ENCODE measurements at places on chromosomes 7 and 10. TPM values are rescaled to one million over a fixed set of nuclear protein-coding genes. Genes with fewer than 3 reads are reported as not detected.

Gene PAX4
- total RNA-seq: not detected

DNA sequence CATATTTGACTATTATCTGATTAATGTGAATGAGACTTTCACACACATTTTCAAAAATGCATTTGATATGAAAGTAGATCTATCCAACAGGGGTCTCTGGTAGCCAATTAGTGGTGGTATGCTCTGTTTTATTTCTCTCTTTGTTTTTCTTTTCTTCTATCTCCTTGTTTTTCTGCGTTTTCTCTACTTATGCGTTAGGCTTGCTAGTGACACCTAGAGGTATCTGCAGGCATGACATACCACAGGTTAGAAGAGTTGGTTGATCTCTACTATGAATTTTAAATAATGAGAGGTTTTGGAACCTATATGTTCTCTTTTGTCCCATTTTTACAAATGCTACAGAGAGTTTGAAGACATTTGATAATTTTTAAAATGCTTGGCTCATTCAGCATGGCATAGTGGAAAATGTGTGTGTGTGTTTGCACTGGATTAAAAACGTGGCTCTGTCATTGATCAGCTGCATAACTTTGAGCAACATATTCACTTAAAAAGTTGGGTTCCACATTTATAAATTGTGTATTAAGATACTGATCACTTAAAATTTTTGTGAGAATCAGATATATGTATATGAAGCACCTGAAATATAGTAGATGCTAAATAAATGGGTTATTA lies 28.1 kb upstream of the PLXDC2 start:
- H3K27me3 ChIP-seq: no peaks in the 10 kb centered on the region
- DNase-seq: no peak
- no peaks in the 10 kb centered on the region for H3K36me3 ChIP-seq
- H3K27ac ChIP-seq: no peak overlapping the region
- no peaks in the 10 kb centered on the region for H3K4me1 ChIP-seq
- H3K4me3 ChIP-seq: no peak overlapping the region

DNA sequence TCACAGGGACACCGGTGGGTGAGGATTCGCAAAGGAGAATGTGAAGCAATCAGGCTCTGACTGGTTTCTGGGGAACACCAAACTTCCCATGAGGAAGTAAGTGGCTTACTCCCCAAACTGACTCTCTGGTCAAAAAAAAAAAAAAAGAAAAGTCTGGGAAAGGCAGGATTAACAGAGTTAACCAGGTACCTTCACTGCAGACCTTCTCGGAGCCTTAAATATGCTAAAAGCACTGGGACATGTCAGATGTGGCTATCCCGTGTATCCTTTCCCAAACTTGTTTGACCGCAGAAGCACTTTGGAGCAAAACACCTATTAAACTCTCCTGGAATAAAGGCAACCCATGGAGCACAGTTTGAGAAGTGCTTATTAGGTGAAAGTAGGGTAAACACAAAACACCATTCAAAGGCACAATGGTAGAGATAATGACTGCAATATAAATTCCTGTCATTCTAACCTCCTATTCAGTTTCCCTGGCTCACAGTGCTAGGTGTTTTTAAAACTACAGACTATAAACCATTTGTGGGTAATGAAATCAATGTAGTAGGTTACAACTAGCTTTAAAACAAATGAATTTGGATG lies 44.1 kb upstream of the MXI1 start:
- no peaks in the 10 kb centered on the region for H3K36me3 ChIP-seq
- peaks cover 39% of the 10 kb centered on the region for H3K27me3 ChIP-seq
- DNase-seq: no peak
- H3K4me1 ChIP-seq: peaks cover 8% of the 10 kb centered on the region
- no peak overlapping the region for H3K27ac ChIP-seq

GRCh38 chr10:5639066-5639465 lies 27.3 kb downstream of the ASB13 start:
- DNase-seq: no peak
- no peak overlapping the region for H3K4me3 ChIP-seq
- peaks cover 8% of the 10 kb centered on the region for H3K36me3 ChIP-seq
- H3K27ac ChIP-seq: no peak overlapping the region

DNA sequence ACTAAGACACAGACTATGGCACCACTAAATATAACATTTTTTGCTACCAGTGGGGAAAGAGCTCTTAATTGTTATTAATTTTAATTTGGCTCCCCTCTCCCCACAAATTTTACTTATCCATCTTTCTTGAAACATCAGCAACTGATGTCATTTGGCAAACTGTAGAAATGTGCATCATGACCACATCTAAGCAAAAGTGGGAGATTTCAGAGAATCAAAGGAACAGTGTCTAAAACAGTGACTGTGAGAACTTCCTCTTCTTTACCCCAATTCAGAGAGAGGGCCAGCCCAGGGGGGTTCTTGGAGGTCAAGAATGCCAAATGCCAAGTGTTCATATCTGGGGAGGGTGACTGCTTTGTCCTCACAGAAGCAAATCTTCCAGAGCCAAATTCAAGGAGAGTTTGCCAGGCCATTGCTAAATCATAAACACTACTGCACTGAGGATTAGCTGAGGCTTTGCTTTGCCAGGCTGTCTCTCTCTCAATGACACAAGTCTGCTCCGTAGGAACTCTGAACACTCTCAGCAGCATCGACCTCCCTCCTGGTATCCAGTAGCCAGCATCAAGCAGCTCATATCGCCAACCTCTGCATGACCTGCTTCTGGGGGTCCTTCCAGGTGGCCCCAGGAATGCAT lies 65.6 kb downstream of the ITIH5 start:
- no peak overlapping the region for H3K4me3 ChIP-seq
- no peak for DNase-seq

GRCh38 chr10:64115908-64116643 lies 594.9 kb downstream of the REEP3 start:
- H3K27me3 ChIP-seq: no peaks in the 10 kb centered on the region
- peaks cover 12% of the 10 kb centered on the region for H3K4me1 ChIP-seq
- no peak for DNase-seq
- H3K27ac ChIP-seq: no peak overlapping the region

Gene UTF1
- not detected for total RNA-seq

Gene ERVW-1
- total RNA-seq: not detected

DNA sequence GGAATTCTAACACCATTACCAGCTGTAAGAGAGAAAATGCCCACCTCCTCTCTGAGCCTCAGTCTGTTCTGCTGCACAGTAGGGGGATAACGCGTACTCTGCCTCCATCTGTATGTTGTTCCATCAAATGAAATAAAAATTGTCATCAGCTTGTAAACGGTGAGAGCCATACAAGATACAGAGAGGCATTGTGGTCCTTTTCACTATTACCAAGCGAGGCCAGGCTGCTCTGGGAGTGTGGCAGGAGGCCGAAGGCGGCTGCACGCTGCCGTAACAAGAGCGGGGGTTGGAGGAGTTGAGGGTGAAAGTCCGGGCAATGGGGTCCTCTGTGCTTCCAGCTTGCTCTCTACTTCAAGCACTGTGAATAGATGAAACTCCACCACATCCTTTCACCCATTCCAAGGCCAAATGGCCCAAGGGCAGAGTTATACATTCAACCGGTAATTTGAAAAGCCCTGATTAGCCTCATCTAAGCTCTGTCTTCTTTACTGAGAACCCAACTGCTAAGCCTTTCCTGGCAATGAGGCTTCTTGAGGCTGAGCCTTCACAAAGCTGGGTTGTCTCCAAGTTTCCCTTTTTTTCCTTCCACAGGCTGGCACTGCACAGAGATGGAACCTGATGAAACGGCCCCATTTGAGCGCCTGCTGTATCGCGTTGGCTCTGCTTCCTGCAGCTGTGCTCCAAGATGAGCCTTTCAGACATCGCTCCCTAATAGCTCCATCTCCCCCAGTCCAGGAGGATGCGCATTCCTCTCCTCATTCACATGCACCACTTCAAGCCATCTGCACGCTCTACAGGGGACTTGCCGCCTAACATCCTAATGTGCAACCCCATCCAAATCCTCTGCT lies 47.2 kb downstream of the PYROXD2 start:
- H3K27ac ChIP-seq: no peak overlapping the region
- H3K36me3 ChIP-seq: no peaks in the 10 kb centered on the region
- H3K4me1 ChIP-seq: peaks cover 9% of the 10 kb centered on the region
- no peak overlapping the region for H3K4me3 ChIP-seq
- H3K27me3 ChIP-seq: peaks cover 5% of the 10 kb centered on the region

DNA sequence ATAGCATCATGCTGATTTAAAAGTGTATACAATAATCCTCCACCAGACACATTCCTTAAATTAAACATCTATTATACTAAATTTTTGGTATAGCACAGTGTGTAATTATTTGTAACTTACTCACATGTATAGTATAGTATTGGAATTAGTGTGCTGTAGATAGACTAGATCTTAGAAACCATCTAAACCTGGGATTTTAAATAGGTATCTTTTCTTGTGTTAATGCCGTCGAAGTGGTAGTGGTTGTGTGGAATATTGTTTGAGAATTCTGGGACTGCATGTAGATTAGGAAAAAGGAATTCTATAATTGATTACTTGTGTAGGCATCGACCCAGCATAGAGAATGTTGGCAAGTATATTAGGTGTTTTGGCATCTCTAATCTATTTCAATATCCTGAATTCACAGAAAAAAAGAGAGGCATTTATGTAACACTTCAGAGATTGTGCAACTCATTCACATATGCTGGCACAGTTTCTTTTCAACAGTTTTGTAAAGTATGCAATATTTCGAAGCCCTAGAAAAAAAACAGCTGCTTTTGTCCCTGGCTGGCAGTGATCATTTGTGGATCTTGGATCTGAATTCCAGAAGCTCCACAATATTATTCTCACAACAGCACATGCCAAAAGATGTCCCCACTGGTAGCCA lies 145.5 kb upstream of the AGR3 start:
- no peak for DNase-seq
- no peaks in the 10 kb centered on the region for H3K36me3 ChIP-seq
- H3K4me1 ChIP-seq: peaks cover 7% of the 10 kb centered on the region
- no peak overlapping the region for H3K27ac ChIP-seq
- no peaks in the 10 kb centered on the region for H3K27me3 ChIP-seq
- H3K4me3 ChIP-seq: no peak overlapping the region

Data from activated B cell treated with CpG ODN at 0.5 μM for 24 hours (primary cell).